AG20443 (cell line): ENCODE measurements at places on chromosomes 7 and 10.

- no peak for DNase-seq
Observed at GRCh38 chr7:49791088-49791741, 17.8 kb downstream of the VWC2 start.

GRCh38 chr10:104026762-104027161 lies 58.9 kb downstream of the COL17A1 start:
- DNase-seq, result no peak

GRCh38 chr7:121544726-121545125 lies 148.6 kb upstream of the FAM3C start:
- peak; percentile 82 for DNase-seq

- no peak for DNase-seq
Observed at GRCh38 chr10:36271627-36272340, 629.7 kb upstream of the FZD8 start.

- DNase-seq, result no peak
Observed at GRCh38 chr10:58384544-58384998, 639 bp upstream of the TFAM start.

GRCh38 chr7:37686556-37687345 lies 3.2 kb downstream of the GPR141 start:
- no peak for DNase-seq

GRCh38 chr10:71863203-71863602 lies 12.2 kb upstream of the PSAP start:
- DNase-seq, result no peak

DNA sequence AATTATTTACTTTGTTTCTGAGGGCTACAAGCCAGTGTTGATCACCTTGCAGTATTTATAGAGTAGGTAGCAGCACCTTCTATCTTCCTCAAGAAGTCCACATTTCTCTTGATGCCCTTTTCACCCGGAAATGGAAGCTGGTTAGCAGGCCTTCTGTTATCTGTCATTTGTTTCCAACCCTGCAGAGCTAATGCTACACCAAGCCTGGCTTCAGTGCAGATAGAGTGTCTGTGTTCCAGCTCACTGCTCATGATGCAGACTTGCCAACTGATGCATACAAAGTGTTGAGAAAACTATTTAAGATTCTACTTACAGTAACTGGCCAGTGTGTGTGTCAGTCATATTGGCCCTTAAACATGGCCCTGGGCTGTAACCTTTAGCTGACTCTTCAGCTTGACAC lies 301.0 kb downstream of the LHFPL3 start:
- no peak for DNase-seq

GRCh38 chr10:127889605-127890195 lies 3.0 kb downstream of the CLRN3 start:
- peak; percentile 42 for DNase-seq

- DNase-seq, result no peak
Observed at GRCh38 chr10:102313221-102313896, 68.0 kb downstream of the GBF1 start.

DNA sequence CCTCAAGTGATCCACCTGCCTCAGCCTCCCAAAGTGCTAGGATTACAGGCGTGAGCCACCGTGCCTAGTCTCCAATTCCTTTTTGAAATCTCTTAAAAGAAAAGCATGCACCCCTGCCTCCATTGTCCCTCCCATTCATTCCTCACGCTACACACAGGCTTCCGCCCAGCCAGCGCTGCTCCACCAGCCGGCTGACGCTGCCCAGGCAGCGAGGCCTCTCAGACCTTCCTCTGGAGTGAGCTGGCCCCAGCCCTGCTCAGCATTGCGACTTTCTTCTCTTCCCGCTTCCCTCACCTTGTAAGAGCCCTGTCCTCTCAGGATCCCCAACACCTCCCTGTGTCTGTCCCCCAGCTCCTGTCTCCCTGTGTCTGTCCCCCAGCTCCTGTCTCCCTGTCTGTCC lies 23.6 kb downstream of the RGS10 start:
- no peak for DNase-seq

- DNase-seq, result no peak
Observed at GRCh38 chr10:126224967-126225671, 163.2 kb downstream of the ADAM12 start.

DNA sequence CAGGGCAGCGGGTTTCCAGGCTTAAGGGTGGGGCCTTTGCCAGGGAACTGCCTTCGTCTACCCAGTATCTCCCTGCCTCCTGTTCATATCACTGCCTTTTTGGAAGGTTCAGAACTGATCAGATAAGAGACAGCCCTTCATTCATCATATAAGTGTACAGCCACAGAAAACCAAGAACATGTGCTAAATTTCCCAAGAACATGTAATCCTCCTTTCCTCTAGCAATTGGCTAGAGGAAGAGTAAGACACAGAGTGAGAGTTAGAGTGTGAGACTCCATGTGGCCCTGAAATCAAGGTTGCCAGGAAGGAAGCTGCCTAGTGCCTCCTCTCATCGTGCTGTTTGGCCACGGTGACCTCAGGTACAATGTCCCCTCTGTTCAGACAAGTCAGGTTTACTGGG lies 770.9 kb downstream of the TNS3 start:
- DNase-seq, result peak; percentile 21

DNA sequence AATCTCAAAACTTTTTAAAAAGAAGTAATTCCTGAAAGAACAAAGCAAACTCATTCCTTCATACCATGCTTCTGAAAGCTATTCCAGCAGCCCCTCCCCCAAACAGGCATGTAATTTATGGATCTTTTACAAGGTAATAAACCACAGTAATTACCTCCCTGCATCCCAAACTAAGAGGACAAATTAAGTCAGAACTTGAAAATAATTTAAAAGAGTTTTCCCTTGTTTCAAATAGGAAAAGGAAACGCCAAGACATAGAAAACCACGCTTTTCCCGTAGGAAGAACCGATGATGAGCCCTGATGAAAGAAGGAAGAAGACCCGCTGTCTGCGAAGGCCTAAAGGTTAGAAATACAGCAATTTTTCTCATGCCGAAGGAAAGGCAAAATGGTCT lies 8.9 kb downstream of the HOXA4 start:
- DNase-seq, result no peak

GRCh38 chr7:88072715-88073055 lies 138.6 kb downstream of the ADAM22 start:
- no peak for DNase-seq
